Lung (tissue), 17 donors: ENCODE measurements at places on chromosomes 5 and 9.

GRCh38 chr5:88238732-88239131 is 29.9 kb downstream of the TMEM161B start:
- DNase-seq = no peak

GRCh38 chr5:172770374-172770674 is 671 bp downstream of the DUSP1 start:
- peak; percentile 62 for DNase-seq

DNA sequence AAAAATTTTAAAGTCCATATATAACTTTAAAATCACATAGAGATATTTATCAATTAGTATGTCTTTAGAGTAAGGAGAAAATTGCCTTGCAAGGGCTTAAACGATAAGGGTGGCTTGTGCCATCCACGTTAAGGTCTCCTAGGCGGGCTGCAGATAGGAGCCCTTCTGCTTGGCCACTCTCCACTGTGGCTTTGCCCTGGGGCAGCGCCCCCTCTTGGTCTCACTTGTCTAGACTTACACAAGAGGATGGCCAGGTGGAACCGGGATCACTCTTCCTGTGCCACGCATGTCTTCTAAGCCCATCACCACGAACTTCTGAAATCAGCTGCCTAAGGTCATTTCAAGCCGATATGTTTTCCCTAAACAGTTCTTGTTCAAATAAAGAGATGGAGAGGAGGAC is 2.9 kb downstream of the FPGS start:
- DNase-seq = no peak

DNA sequence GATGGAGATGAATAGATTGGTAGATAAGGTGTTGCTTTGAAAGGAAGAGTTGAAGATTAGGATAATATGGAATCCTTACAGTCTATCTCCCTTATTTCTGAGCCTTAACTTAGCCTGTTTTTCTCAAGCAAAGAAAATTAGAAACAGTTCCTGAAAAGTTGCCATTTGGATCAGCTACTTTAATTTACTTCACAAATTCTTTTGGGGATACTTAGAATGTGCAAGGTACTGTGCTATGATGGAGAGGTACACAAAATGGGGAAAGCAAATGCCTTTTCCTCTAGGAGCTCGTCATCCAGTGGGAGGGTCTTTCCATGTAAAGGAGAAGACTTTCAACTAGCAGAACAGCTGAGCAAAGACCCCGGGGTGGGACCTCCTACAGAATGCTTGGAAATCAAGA is 51.1 kb upstream of the SMARCA2 start:
- no peak for DNase-seq

DNA sequence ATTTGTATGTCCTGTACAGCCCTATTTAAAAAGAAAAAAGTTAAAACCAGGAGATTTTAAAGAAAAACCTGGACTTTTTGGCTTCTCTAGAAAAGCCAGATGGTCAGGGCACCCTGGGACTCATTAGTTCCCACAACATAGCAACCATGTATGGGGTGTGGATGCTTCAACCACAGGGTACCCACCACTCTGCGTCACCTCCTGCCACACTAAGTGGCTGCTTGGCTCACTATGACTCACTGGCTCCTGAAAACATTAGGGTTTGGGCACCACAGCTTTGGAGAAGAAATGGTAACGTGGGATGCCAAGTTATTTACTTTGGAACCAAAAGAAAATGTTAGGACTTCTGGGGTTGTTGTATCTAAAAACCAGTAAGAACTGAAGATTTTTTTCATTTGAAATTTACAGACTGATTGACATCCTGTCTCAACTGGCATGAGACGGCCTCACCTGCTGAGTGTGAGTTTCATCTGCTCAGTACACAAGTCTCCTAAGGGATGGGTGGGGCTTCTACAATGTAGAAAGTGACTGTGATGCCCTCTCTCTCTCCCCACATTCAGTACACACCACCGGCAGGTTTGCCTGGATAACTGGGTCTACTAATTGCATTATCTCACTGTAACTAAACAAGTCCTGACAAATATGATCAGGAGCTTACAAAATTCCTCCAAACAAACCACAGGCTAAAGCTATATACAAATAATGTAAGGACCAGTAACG is 103.9 kb downstream of the ESM1 start:
- no peak for DNase-seq
